RWPE2 (cell line): ENCODE measurements at places on chromosomes 4 and X.
A peak's percentile ranks its signal among the peaks of the same experiment; 100 is the strongest.

GRCh38 chrX:17634542-17635207 is 102.6 kb upstream of the SCML1 start:
- DNase-seq, result no peak

DNA sequence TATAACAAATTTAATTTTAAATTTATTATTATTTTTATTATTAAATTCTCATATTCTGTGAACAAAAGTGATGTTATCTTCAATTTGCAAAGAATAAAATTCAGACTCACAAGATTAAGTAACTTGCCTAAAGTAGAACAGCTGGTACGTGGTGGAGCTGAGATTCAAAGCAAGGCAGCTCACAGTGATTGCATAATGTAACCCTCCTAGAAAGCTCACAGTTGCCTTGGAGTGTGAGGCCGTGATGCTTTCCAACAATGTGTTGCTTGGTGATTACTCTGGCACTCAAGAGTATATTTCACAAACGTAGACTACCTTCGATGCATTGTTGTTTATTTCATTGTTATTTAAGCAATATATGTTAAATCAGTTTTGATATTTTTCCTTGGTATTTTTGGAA is 1039.2 kb upstream of the PABPC4L start:
- no peak for DNase-seq

- no peak for DNase-seq
Observed at GRCh38 chrX:56986138-56986537, 9.2 kb downstream of the SPIN3 start.

- peak; percentile 82 for DNase-seq
Observed at GRCh38 chr4:37648084-37648817, 37.9 kb downstream of the RELL1 start.

DNA sequence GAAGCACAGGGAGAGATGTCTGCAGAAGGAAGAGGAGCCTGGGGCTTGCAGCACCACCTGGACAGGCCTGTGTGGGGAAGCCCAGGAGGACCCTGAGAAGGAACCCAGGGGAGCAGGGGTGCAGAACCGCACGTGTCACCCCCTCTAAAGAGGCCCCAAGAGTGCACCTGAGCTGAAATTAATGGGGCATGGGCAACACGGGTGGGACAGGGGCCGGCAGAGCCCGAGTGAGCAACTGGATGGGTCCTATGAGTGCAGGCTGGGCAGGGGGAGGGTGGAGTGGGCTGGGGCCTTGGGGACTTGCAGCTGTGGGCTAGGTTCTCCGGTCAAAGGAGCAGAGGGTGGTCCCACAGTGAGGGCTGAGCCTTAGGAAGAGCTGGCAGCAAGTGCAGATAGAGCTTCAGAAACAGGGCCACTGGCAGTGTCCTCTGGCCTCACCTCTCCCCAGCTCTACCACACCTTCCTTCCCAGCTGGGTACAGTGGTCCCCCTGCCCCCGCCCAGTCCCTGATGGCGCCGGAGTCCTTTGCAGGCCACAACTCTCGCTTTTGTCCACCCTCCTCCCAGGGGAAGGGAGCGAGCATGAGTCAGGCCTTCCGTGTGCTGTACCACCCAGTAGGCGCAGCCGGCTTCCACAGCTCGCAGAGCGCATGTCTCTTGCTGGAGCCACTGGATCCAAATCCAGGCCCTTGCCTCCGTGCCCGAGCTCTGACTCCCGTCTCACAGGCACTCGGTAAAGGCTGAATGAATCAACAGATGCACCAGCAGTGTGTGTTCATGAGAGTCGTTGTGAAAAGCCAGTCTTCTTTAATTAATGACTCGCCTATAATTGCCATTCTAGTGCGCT is 131.6 kb downstream of the HMX1 start:
- no peak for DNase-seq

GRCh38 chr4:48780865-48781214 is 761 bp upstream of the FRYL start:
- no peak for DNase-seq

- no peak for DNase-seq
Observed at GRCh38 chrX:57930051-57930450, 19.8 kb upstream of the ZXDA start.

DNA sequence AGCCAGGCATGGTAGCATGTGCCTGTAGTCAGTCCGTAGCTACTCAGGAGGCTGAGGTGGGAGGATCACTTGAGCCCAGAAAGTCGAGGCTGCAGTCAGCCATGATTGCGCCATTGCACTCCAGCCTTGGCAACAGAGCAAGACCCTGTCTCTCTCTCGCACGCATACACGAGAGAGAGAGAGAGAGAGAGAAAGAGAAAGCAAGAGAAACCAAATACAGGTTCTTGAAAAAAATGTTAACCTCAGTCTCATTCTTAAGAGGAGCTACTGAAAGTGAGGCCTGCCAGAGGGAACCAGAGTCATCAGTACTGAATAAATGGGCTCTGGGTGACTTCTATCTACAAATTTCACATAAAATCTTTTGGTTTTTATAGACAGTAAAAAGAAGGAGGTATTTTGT is 42.9 kb downstream of the KIAA0232 start:
- no peak for DNase-seq

DNA sequence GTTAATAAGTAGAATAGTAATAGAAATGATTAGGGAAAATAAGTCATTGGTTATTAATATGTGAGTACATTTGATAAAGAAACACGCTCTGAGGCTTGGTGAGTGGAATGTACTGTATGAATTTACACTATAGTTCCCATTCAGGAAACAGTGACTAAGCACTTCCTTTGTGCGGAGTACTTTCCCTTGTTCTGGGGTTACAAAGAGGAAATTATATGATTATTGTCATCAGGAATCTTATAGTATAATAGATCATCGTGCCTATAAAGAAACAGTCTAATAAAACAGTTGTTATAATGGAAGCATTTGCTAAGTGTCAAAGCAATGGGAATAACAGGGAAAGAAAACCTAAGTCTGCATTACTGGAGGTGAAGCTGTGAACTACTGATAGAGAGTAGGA is 138.0 kb downstream of the RPA4 start:
- no peak for DNase-seq

DNA sequence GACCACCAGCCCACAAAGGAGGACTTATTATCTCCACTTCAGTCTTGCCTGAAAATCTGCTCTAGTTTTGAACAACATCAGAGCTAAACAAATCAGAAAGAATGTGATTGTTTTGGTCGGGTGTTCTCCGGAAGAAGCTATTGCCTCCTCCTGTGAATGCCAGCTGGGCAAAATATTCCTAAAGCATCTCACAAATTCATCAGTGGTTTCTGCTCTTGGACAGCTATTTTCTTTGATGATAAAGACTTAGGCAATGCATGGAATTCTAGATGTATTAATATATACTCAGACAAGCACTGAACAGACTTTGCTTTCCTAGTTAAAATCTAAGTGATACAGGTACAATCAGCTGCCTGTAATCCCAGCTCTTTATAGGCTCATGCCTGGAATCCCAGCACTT is 71.8 kb downstream of the ASMT start:
- no peak for DNase-seq

DNA sequence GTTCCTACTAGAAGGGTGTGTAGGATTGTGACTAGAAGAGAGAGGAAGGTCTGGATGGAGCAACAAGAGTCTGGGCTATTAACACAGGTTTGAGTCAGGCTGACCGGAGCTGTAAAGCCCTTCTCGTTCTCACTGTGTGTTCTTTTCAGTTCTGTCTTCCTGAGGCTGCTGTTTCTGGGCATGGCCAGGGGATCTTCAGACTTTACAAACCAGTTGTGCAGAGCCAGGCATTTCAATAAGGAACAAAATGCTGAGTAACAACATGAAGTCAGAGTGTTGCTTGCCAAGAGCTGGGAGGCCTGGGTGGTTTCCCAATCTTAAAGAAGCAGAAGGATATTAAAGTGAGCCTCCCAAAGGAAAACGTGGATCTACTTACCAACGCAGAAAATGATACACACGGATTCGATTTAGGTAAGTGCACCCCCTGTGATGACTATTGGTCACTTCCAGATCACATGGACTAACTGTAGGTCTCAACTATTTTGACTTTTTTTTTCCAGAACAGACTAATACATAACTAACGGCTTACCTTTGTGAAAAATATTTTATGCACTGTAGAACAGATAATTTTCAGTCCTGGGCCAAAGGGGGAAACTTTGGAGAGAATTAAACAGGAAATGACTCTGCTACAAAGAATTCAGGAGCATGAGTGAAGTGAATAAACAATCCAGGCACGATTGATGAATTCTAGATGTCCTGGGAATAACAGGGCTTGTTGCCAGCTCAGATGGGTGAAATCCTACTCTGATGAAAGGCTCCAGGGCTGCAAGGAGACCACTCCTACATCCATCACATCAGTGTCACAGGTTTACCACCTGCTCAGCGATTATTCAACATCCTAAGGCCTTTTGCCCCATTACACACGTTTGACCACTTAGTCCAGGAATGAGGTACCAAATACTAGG is 94.5 kb downstream of the ANXA3 start:
- peak; percentile 76 for DNase-seq

GRCh38 chr4:177555007-177555574 is 112.9 kb upstream of the AGA start:
- DNase-seq, result no peak

GRCh38 chr4:56185901-56186300 is 201.4 kb downstream of the AASDH start:
- DNase-seq, result no peak

- DNase-seq, result no peak
Observed at GRCh38 chrX:9298221-9298620, 166.6 kb upstream of the TBL1X start.

- DNase-seq, result no peak
Observed at GRCh38 chr4:53919535-53919934, 144.9 kb downstream of the CHIC2 start.

DNA sequence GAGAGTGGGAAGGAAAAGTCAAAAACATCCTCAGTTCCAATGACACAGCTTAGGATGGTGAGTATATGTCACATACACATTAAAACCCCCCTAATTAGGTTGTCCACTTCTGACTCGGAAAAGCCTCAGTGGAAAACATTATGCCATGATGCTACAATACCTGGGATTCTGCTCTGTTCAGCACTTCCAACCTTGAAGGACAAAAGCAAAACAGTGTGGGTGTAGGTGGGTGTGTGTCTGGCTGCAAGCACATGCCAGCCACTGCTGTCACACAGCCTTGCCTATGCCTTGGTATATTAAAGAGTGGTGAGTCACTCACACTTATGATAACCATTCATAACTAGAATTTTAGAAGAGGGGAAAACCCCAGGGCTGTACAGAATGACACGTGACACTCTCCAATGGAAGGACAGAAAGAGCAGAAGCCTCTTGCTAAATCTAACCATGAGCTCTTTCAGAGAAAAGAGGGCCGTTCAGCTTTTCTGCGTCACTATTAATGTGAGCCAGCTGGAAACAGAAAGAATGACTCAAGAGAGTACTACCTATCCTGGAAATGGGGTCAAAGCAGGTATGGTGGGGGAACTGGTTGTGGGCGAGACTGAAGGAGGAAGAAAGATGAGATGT is 159.6 kb downstream of the TET2 start:
- no peak for DNase-seq

DNA sequence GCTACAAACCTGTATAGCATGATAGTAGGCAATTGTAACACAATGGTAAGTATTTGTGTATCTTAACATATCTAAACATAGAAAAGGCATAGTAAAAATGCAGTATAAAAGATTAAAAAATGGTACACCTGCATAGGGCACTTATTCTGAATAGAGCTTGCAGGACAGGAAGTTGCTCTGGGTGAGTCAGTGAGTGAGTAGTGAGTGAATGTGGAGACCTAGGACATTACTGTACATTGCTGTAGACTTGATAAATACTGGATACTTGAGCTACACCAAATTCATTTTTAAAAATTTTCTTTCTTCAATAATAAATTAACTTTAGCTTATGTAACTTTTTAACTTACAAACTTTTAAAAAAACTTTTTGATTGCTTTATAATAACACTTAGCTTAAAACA is 68.2 kb upstream of the MAML3 start:
- no peak for DNase-seq

GRCh38 chrX:130529531-130529930 is 127.7 kb downstream of the RBMX2 start:
- DNase-seq, result no peak

GRCh38 chr4:77505275-77505957 is 100.2 kb upstream of the CXCL13 start:
- DNase-seq, result no peak

GRCh38 chrX:40005292-40006011 is 92.3 kb downstream of the BCOR start:
- DNase-seq, result no peak

DNA sequence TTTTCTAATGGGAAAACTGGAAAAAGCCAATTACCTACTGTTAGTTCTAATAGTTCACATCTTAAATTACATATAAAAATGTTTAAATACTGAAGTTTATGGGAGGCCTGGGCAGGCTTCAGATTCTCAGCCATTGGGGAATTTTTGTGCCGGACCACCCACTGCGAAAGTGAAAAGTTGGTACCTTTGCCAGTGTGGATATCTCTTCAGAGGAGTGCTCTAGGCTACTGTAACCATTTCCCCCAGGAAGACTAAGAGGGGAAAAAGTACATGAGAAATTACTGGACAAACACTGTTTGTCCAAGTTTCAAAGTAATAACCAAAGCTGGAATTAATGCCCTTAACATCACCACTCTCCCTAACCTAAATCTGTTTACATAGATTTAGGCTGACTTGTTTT is 20.8 kb downstream of the PITX2 start:
- DNase-seq, result no peak

- DNase-seq, result no peak
Observed at GRCh38 chr4:2961421-2961810, 1.8 kb downstream of the NOP14 start.

DNA sequence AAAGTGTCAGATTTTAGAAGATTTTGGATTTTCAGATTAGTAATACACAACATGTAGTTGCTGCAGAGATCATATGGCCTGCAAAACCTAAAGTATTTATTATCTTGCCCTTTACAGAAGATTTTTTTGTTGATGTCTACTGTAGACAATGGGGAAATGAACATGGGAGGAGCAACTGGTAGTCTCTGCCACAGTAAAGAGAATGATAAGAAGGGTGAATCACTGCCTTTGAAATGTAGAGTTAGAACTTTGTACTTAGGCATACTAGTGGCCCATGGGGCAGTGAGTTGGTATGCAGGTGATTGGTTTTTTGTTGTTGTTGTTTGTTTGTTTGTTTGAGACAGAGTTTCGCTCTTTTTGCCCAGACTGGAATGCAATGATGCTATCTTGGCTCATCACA is 50.1 kb downstream of the GAB1 start:
- DNase-seq, result no peak

- DNase-seq, result no peak
Observed at GRCh38 chr4:78545275-78546246, 6.0 kb upstream of the ANXA3 start.

DNA sequence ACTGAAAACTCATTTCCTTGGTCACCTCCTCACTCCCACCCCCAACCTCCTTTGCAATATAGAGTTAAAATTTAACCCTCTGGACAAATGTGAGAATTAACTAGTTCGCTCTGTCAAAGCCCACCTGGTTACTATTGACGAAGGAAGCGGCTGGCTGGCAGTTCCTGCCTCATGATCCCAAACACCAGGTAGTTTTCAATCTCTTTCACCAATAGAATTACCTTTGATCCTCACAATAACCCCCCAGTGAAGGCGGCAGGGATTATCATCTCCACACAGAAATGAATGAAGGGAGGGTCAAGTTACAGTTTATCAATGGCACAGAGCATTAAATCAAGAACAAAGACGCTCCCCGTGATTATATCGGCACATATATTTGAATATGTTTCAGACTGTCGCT is 65.7 kb upstream of the TTC29 start:
- no peak for DNase-seq
